ENCODE measurements at places on chromosomes 6 and 20.

GRCh38 chr6:69881322-69882151 lies 15.2 kb downstream of the COL19A1 start:
- DNase-seq: no peak

- no peak for DNase-seq
Observed at GRCh38 chr6:14113976-14114375, 3.6 kb upstream of the CD83 start.

- DNase-seq: no peak
Observed at GRCh38 chr6:131073577-131073976, 10.5 kb upstream of the EPB41L2 start.

GRCh38 chr6:134437376-134437775 lies 119.5 kb upstream of the SGK1 start:
- peak; percentile 25 for DNase-seq

DNA sequence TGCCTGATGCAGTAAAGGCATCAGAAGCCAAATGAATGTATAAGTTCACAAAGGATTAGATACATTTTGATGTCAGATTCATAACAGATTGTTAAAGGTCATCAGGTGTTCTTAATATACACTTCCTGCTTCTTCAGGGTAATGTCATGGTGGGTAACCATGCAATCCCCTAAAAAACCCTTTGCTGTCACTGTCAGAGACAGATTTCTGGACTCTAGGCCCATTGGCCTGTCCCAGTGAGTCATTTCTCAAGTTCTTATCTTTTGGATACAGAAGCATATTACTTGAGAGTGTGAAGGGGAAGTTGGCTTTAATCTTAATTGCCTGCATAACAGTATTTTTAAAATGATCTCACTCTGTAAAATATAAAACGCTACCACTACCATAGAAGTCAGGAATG lies 895.6 kb upstream of the MAP3K7 start:
- DNase-seq: no peak

- no peak for DNase-seq
Observed at GRCh38 chr20:23640018-23640601, 2.4 kb upstream of the CST3 start.

GRCh38 chr20:20207291-20207690 lies 155.0 kb downstream of the CFAP61 start:
- no peak for DNase-seq

DNA sequence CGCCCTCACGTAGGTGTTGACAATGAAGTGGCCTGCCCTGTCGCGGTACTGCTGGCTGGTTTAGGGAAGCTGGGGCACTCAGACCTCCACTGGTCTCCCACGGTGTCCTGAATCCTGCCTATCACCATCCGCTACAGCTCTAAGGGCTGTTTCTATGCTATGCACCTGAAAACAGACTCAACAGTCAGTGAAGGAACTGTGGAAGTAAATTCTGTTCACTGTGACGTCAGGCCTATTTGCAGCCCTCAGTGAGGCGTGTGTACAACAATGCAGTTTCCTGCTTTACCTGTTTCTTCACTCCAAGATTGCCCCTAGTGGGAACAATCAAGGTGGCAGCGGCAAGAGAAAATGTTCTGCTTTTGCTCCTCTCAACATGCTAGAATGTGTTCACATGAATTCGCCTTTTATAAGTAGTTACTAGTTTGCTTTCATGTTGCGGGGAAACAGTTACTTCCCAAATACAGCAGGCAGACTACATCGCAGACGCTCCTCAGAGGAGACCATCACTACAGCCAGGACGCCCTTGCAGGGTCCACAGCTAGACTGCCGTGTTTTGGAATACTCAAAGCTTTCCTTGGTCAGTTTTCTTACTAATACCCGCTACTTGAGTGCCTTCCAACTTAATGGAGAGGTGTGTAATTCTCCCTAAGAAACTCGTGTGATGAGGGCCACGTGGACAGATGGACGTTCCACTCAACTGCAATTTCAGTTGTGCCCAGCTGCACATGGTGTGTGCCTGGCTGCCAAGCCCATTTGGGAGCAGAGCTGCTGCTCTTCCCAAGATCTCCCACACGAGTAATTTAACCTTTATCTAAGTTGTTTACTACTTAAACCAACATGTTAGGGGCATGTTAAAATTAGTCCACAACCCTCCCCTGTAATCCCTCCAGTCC lies 25.4 kb downstream of the DIDO1 start:
- DNase-seq: no peak

- DNase-seq: no peak
Observed at GRCh38 chr20:24762371-24762770, 186.7 kb upstream of the CST7 start.

GRCh38 chr6:10343320-10343719 lies 71.6 kb downstream of the TFAP2A start:
- DNase-seq: no peak
